Large intestine (tissue), 12 donors: ENCODE measurements at places on chromosomes 7 and 10.
A peak's percentile ranks its signal among the peaks of the same experiment; 100 is the strongest.

DNA sequence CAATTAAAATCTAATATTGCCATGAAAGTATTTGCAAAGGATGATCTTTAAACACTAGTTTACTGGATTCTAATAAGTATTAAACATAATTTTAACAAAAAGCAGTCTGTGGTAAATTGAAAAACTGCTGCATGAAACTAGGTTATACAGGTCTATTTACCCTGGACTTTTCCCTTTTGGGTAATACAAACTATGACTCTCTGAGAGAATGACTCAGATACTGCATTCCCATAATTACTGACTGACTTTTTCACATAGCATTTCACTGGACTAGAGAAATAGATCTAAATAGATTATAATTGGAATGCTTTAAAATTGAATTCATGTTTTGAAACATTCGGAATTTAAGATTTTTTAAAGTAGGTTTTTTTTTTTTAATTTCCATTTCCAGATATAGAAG is 395.7 kb downstream of the THSD7A start:
- peak; percentile 11 for DNase-seq

GRCh38 chr10:64173826-64174225 is 652.6 kb downstream of the REEP3 start:
- DNase-seq: no peak

- no peak for DNase-seq
Measured at GRCh38 chr10:122282253-122282671, 11.2 kb downstream of the BTBD16 start.

DNA sequence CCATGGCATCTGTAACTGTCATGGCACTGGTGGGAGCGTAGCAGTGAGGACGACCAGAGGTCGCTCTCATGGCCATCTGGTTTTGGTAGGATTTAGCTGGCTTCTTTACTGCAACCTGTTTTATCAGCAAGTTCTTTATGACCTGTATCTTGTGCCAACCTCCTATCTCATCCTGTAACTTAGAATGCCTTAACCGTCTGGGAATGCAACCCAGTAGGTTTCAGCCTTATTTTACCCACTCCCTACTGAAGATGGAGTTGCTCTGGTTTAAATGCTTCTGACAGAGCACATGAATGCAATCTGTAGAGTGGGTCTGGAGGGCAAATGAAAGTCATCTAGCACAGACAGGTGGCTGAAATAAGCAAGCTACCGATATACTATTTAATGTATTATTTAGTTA is 55.3 kb upstream of the OPN4 start:
- no peak for DNase-seq

GRCh38 chr7:66303454-66304155 is 98.5 kb downstream of the TPST1 start:
- DNase-seq: no peak

- DNase-seq: no peak
Measured at GRCh38 chr10:132374612-132375011, 22.4 kb upstream of the PWWP2B start.
